Fibroblast of skin of scalp (primary cell): ENCODE measurements at places on chromosomes 6 and 20.

GRCh38 chr6:119052292-119052889 lies 26.1 kb downstream of the FAM184A start:
- no peak for DNase-seq

DNA sequence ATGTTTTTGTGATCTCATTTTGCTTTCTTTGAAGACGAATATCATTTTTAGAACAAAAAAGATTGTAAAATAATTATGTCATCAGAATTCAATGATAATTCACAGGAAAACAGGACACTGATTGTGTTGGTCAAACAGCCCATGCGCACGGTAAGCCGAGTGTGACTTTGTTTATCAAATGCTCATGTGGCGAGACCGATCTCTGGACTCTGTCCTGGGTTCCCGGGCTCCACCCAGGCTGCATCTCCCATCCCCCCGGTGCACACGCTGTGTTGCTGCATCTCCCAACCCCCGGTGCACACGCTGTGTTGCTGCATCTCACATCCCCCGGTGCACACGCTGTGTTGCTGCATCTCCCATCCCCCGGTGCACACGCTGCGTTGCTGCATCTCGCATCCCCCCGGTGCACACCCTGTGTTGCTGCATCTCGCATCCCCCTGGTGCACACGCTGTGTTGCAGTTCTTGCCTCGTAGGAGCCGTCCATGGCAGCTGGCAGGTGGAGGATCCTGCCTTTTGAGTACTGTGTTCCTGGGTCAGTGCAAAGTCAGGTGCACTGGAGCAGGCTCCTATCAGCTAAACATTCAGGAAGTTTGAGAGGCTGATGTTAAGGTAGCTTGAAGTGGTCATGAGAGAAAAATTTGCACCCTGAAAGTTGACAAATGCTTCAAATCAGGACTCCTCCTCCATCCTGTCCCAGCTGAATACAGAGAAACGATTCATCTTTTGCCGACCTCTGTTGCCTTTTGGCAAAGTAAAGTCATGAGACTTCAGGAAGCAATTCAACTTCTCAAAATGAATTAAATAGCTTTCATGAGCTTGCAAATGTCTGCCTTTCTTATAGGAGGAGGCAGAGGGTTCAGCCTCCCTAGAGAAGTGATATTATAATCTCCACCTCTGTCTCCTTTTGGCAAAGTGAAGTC lies 77.1 kb upstream of the FRMD1 start:
- no peak for DNase-seq

- DNase-seq, result no peak
Observed at GRCh38 chr6:28775405-28776129, 148.2 kb downstream of the TRIM27 start.

- DNase-seq, result no peak
Observed at GRCh38 chr6:123759472-123759871, 44.2 kb upstream of the NKAIN2 start.

GRCh38 chr6:21219241-21219640 lies 374.3 kb upstream of the SOX4 start:
- peak; percentile 35 for DNase-seq

DNA sequence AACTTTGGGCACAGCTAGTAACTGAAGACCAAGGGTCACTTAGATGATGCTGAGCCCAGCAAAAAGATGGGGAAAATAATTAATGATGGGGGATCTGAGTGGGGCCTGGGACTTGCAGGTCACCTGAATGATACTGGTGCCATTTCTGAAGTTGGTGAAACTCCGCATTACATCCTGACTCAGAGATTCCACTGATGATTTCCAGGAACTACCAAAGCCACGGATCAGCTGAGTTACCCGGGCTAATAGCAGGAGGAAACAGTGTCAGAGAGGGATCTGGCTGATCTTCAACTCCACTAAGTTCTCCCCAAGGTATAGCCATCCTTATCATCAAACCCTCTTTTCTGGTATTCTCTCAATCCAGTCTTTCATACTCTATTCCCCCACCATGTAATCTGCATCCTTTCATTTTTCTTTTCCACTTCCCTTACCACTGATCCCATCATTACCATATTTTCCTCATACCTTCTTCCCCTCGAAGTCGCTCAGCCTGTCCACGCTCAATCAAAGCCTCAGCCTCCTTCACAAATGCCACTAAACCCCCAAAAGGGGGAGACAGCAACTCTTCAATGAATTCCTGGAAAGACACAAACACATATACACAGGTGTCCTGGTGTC lies 20.2 kb downstream of the VPS52 start:
- peak; percentile 21 for DNase-seq

GRCh38 chr20:47860049-47860830 lies 75.0 kb upstream of the SULF2 start:
- DNase-seq, result no peak

GRCh38 chr6:25052181-25052580 lies 116.4 kb upstream of the RIPOR2 start:
- DNase-seq, result no peak

DNA sequence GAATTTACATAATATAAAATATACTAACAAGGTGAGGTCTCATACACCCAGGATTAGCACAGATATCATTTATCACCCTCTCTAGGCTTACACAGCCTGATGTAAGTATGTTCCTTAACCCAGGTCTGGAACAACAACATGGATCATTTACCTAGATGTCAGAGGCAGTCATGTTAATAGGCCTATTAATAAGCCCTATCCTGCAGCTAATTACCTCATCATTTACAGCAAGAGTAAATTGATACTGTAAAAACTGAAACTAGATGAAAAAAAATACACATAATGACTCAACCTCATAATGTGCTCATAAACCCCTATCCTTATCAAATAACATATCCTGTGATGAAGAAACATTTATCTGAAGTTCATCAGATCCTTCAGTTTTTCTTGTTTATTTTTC lies 334.3 kb upstream of the MANEA start:
- no peak for DNase-seq

- DNase-seq, result no peak
Observed at GRCh38 chr6:53059648-53060589, 5.3 kb upstream of the FBXO9 start.

DNA sequence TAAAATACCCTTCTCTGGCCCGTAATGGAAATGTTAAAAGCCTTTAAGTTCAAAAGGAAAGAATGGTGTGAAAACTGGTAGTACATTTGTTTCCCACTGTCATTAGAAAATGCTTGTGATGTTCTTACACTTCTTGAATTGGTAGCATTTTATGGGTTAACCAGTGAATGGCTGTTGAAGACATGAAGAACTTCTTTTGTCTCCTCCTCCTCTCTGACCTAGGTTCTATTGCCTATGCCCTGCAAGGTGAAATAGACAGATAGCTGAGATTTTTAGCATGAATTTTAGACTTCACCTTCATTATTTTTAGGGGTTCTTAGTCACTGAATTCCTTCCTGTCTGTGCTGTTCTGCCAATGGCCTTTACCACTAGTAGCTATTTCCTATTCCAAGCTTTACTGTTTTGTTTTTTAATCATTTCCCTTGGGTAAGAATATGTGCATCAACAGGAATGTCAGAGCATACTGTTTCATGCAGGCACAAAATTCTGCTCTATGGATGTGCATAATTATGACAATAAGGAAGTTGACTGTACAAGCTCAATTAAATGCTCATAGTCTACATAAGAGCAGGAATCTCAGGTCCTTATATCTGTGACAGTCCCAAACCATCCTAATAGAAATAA lies 4.9 kb downstream of the TNFAIP3 start:
- peak; percentile 81 for DNase-seq

DNA sequence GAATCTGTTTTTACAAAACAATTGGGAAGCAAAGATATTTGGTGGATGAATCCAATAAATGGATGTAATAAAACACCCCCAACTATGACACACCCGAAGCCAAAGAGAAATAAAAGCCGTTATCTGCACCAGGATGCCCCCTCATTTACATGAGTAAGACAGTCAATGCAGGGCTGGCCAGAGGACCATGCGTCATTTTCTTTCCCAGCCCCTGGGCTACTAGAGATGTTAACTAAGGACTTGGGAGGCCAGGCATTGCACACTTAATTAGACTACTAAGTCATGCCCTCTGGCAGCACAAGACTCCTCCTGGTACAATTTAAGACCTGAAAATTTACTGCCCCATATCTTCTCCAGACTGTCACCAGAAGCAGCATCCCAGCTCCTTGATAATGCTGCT lies 3.2 kb downstream of the LEMD2 start:
- DNase-seq, result no peak

- no peak for DNase-seq
Observed at GRCh38 chr6:9921366-9921765, 493.5 kb downstream of the TFAP2A start.

DNA sequence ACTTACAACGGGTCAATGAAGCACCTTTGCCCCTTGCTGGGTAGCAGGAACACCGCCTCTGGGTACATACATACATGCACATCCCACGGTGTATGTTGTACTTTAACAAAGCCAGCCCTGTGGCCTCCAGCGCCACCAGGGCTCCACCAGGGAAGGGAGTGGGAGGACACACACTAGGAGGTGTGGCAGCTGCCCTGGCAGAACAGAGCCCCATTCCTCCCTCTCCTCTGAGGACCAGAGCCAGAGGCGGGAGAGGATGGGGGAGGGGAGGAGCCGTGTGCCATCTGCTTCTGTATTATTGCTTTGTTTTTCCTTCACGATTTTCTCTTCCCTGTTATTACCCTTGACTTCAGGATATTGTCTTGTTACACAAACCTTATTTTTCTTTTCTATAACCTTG lies 105.8 kb upstream of the TRAF3IP2 start:
- no peak for DNase-seq
